ENCODE measurements at places on chromosomes 3 and 15. TPM values are rescaled to one million over a fixed set of nuclear protein-coding genes. Genes with fewer than 3 reads are reported as not detected.

Gene MPI
- 30.7 TPM for total RNA-seq

Gene VILL
- 0.17 TPM for total RNA-seq

Gene PLXNA1
- 27.0 TPM for total RNA-seq

Gene MOBP
- 0.02 TPM for total RNA-seq

Gene GOLGA8T
- 0.66 TPM for total RNA-seq

Gene CCDC50
- total RNA-seq = 32.0 TPM

Gene ANKUB1
- not detected for total RNA-seq

Gene METTL6
- total RNA-seq = 30.8 TPM

Gene SIDT1
- total RNA-seq = 0.19 TPM

Gene SPG21
- total RNA-seq = 138 TPM

Gene GPR62
- not detected for total RNA-seq

Gene PLXNB1
- total RNA-seq = 13.2 TPM

Gene ACTRT3
- total RNA-seq = 3.2 TPM

Gene SOX14
- total RNA-seq = not detected

Gene ALDH1A3
- 24.7 TPM for total RNA-seq

Gene LARP6
- total RNA-seq = 52.1 TPM
